HT-29 (cell line): ENCODE measurements at places on chromosomes 12 and 14.

- no peak for DNase-seq
Observed at GRCh38 chr14:51382506-51382905, 142.5 kb downstream of the TMX1 start.

GRCh38 chr14:88877192-88877591, 52.7 kb downstream of the TTC8 start:
- no peak for DNase-seq

DNA sequence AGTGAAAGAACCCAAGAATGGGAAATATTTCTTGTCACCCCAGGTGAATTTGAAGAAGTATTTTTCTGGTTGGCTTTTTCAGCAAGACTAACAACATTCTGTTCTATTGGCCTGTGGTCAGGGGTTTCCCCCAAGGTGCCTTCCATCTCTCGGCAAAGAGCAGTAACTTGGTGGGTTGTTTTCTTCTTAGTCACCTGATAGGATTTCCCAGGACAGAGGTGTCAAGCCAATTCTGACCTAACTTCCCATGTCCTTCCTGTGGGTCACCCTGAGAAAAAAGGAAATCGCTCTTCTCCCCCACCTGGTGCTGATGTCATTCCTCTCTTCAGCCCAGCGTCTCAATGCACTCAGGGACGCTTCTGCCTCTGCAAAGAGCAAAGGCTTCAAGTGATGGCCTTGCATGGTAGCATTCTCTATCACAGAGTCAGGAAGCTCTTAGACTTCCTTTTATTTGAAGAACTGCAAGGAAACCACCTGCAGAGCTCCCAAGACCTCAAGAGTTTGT, 16.1 kb upstream of the IFNG start:
- DNase-seq: no peak

DNA sequence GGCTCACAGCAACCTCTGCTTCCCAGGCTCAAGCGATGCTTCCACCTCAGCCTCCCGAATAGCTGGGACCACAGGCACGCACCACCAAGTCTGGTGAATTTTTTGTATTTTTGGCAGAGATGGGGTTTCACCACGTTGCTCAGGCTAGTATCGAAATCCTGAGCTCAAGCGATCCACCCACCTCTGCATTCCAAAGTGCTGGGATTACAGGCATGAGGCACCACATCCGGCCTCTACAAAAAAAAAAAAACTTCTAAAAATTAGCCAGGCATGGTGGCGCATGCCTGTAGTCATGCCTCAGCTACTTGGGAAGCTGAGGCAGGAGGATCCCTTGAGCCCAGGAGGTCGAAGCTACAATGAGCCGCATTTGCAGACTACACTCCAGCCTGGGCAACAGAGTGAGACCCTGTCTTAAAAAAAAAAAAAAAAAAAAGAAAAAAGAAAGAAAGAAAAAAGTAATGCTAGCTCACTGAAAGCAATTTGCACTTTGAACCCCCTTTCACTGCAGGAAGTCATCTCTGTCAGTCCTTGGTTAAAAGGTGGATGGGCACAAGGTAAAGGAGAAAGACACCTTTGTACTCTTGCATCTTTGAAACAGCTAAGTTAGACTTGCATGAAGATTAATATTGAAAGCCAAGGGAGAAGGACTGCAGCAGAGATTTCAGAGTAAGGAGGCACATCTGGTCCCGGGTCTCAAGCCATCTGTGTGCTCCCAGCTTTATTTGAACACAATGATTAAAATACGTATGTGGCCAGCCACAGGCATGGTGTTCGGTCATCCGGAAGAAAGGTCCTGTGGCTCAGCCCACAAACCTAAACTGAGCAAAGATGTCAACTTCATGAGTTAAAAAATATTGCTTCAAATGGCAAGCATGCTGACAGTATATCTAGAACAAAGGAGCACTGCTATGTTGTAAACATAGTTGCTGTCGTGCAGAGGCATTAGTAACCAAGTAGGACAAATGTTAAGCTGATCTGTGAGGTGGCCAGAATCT, 103.8 kb upstream of the HMGA2 start:
- DNase-seq: no peak

- no peak for DNase-seq
Observed at GRCh38 chr12:57129889-57130288, 1.6 kb downstream of the LRP1 start.

- DNase-seq: no peak
Observed at GRCh38 chr14:95229749-95230148, 72.4 kb upstream of the DICER1 start.

- no peak for DNase-seq
Observed at GRCh38 chr12:92561543-92561899, 141.3 kb upstream of the PLEKHG7 start.

DNA sequence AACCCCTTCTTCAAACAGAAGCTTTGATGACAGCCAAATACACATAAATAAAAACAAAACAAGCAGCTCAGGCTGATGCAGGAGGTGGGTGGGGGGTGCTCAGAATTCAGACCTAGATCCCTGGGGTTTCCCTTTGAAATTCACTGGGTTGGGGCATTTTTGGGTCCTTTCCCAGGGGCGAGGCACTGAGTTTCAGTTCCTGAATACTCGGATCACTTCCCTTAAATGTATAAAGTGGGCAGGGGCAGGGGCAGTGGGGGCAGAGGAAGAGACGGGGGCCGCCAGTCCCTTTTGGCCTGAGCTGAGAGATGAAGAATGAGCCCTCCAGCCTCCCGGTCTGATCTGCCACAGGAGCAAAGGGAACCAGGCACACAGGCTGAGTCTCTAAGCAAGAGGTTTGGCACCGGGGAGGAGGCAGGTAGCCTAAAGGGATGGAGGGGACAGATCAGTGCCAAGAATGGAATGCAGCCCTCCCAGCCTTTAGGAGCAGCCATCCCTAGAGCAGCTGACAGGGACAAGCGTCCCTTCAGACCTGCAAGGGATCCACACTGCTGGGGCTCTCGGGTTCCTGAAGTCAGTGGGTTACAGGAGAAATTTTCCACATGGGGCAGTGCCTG, 20.3 kb downstream of the KDM2B start:
- DNase-seq: no peak

DNA sequence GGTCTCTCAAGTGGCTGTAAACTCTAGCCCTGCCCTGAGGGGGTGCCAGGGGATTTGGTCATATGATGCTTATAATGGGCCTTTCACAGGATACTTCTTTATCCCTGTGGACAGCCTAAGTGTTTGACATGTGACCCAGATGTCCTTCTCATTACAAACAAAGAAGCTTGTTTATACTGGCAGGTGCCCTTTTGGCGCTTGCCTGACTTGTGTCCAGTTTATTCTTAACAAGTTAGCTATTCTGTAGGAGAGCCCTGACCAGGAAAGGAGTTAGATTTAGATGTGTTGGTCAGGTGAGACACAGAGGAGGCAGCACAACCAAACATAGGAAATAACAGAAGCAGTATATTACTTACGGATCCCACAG, 51.9 kb downstream of the CCDC91 start:
- no peak for DNase-seq

- DNase-seq: no peak
Observed at GRCh38 chr12:99806304-99806703, 158.8 kb downstream of the GARIN6 start.

DNA sequence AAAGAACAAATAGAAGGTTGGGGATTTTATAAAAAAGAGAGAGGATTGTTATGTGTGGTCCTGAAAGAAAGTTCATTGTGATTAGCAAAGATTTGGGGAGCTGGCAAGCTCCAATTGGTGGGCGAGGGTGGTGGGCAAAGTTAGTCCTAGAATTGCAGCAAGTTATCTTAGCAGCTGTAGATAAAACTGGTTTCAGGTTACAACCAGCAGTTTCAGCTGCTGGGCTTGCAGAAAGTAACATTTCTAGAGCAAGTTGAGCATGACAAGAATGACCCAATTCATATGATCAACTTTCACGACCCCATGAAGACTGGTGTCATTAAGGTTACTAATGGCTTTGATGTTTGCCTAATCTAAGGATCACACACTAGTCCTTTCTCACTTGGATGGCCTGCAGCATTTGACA, 177.9 kb upstream of the NUDT4 start:
- no peak for DNase-seq

- no peak for DNase-seq
Observed at GRCh38 chr12:121295116-121295745, 1.3 kb downstream of the CAMKK2 start.

GRCh38 chr12:69936766-69937165, 111.7 kb downstream of the MYRFL start:
- no peak for DNase-seq

DNA sequence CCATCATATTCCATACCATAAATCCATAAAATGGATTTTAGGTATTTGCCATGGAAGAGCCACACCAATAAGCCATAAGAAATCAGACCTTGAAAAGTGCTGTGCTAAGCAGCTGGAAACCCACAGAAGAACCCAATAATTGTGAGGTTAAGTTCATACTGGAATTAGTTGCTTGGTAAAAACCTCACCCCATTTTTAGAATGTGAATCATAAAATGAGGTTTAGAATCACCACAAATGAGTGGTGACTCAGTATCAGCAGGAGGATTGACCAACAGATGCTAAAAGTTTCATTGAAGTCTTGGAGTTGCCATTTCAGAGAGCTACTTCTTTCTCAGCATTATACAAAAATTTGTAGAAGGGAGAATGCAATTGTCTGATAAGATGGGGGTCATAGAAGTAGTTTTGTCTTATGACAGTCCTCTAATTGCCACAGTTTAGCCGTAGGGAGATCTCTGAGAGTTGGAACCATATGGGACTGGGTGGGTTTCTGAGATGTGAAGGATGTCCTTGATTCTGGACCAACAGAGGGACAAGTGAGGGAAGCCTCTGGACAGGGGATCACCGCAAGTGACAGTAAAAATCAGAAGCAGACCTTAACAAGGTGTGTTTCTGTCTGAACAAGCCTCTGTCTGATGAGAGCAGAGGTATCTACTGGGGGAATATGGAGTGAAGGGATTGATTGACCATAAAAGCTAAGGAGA, 1.4 kb upstream of the STON2 start:
- no peak for DNase-seq

- DNase-seq: no peak
Observed at GRCh38 chr12:52284562-52285171, 6.7 kb downstream of the KRT81 start.

DNA sequence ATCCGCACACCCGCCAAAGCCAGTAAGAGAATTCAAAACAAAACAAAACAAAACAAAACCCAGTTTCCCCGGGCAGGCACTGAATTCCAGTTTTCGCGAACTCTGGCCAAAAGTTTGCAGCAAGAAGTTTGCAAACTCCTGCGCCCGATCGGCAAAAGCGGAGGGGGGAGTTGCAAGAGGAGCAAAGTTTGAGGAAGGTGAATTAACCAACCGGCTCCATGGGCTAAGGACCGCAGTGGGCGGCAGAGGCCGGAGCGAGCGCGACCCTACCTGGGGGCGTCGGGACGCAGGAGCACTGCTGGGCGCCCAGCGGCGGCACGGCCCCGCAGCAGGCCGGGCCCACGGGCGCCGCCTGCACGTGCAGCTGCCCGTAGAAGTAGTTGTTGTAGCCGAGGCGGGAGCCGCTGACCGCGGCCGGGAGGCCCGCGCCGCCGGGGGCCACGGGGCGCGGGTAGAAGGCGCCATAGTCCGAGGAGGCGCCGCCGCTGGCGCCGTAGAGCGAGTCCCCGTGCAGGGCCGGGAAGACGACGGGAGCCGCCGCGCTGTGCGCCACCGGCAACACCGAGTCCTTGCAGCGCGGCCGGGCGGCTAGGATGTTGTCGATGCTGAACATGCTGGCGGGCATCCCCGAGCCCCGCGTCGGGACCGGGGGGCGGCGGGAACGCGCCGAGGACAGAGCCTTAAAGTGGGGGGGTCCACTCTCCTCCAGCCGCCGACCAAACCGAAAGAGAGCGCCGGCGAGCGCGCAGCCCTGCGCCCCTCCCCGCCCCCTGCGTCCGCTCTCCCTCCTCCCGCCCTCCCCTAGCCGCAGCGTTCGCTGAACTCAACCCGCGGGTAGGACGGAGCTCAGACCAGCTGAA, at the start of gene GSC:
TSS of gene GSC (minus strand) at position 723 of the 860 bp plus-strand sequence. CDS start at position 625, 98 bp downstream.
- no peak for DNase-seq

GRCh38 chr12:3965046-3965445, 91.8 kb upstream of the PARP11 start:
- no peak for DNase-seq

DNA sequence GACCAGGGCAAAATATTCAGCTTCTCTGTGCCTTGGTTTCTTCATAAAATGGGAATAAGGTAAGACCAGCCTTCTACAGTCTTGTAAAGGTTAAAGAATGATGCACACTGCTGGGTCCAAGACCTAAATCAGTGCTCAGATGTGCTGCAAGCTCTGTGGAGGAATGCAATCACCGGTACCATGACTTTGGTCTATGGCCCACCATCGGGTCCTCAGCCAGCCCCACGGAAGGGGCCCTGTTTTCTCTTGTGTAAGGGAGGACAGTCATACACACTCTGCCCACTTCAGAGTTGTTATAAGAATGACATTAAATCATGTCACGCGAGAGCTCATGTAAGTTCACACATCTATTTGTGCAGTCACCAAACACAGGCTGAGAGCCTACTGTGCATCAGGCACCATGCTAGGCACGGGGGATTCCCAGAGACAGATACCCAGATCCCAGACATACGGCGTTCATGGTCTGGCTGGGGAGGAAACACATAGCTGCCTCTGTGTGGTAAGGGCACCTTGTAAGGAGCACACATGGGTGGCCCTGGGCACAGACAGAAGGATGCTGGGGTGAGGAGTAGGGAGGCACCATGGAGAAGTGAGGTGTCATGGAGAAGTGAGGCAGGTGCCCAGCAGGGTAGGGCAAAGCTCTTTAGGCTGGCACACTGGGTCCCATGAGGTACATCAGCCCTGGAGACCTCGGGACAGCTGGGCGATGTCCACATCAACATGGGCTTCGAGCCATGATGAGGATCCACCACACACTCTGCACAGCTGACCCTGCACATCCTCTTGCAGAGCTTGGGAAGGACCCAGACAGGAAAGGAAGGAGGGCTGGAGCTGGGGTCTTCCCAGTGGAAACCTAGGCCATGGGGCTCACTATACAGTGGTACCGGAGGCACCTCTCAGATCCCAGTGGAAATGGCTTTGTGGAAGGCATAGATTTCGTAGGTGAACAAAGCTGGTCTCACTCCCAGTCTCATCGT, 190.4 kb upstream of the DIO3 start:
- no peak for DNase-seq

DNA sequence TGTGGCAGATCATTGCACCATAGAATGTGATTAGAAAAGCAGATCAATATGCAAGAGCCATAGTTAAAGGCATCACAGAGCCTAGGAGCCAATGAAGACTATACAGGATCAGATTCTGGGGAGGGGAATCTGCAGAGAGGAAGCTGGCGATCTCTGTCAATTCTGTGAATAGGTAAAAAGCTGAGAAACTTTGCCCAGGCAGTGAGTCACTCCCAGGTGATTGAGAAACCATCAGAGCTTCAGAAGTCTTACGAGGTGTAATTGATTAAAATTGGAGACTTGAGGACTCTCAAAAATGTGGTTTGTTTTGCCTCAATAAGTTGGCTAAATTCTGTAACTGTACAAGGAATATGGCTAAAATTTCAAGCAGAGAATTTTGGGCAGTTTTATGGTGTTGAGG, 41.7 kb upstream of the TSPAN11 start:
- no peak for DNase-seq

- no peak for DNase-seq
Observed at GRCh38 chr14:29941401-29941800, 13.8 kb upstream of the PRKD1 start.

- DNase-seq: no peak
Observed at GRCh38 chr12:56880125-56880992, 53.8 kb downstream of the SDR9C7 start.

- DNase-seq: no peak
Observed at GRCh38 chr12:85394809-85395208, 114.8 kb downstream of the ALX1 start.

GRCh38 chr14:105420101-105420973, 710 bp downstream of the MTA1 start:
- no peak for DNase-seq
